ENCODE measurements at places on chromosomes 12 and 14.

DNA sequence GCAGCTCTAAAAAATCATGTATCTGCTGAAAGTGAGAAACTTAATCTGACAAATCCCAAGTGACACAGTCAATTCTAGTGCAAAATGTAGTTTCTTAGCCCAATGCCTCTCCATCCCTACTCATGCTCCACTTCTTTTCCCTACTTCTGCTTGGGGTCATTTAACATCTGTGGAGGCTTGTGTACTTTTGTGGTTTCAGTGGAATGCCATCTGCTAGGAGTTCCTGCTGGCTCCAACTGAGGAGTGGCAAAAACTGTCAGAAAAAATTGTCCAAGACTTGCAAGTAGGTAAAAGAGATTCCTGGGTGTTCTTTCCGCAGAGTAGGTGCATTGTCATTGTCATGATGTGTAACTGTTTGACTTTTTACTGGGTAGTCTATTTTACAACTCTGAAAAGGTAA is 12.5 kb upstream of the AVPR1A start:
- no peak for DNase-seq

DNA sequence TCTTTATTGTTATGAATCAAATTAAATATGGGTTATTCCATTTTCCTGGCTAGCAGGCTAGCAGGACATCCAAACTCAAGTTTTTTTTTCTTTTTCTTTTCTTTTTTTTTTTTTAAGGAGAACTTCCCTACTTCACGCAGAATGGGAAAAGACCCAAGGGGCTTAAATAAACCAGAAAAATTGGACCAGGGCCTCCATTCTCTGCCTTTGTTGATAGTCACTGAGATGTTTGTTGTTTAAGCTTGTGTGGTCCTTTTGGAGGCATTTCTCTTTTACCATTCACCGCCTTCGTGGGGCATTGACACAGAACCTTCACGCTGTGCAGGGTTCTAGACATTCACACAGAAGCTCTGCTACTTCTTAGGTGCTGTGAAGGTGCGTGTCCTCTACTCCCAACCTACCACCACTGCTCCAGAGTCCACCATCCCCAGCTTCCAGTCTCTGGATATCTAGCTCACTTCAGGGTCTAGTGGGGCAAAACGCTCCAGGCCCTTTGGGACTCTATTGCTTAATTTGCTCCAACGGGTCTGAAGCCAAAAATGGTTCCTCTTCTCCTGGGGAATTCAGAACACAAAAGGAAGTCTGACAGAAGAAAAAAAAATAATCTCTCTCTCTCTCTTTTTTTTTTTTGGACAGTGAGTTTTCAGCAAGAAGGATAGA is 301.3 kb downstream of the AEBP2 start:
- no peak for DNase-seq

DNA sequence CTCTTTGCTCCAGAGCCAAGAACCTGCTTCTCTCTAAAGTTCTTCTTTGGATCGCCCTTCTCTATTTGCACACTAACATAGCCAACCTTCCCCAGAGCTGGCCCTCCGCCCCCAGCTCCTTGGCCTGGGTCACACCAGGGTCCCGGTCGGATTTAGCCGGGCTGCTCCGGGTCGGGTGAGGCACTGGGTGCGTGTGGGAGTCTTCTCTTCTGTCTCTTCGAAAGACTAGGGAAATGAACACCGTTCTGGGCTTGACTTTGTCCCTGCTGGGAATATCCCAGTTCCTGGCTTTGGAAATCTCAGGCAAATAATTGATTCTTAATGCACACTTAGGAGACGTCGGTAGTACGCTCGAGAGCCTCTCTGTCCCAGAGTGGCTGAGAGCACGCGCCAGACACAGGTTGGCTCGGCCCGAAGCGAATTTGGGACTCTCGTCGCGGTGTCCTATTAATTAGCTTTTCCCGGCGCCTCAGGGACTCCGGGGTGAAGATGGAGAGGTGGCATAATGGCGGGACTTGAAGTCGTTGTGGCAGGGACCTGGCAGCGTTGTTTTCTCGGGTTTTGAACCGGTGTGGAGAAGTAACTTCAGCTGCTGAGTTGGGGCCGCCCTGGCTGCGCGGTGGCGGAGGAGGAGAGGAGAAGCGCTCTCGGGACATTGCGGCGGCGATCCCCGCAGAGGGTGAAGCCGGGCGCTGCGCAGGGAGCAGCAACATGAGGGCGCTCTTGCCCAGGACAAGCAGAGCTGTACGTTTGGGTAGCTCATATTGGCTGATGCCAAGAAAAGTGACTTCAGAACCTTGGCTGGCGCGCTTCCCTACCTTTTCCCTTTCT is 7.5 kb downstream of the FOXG1 start:
- DNase-seq, result no peak

DNA sequence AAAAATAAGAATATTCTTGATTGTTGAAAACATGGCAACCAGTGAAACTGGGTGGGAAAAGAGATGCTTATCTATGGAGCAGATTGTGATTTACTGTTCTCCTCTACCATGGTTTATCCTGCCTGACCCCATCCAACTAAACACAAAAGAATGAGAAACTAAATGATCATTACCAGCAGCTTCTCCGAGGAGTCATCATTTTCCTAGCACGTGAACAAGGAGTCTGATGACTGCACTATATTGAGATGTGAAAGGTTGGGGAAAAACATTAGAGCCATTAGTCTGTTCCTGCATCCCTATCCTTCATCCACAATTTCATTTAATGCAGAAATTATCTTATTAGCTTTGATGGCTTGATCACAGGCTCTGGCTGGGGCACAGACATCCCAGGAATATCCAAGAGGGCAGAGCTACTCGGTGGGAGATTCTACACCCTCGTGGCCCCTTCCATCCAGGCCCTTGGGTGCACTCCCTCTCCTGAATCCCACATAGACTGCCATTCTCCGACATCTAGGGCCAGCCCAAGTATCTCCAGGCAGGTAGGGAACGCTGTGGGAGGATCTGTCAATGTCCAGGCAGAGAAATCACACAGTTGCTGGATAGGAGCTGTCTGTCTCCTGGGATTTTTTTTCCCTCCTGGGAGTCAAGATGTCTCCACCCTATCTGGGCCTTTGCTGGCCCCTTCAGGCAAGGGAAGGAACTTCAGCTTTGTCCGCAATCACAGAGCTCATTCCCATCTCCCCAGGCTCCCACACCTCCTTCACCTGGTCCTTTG is 43.3 kb upstream of the DHRS4 start:
- DNase-seq, result peak; percentile 55

GRCh38 chr12:121202407-121203355 is 7.2 kb upstream of the P2RX4 start:
- peak; percentile 86 for DNase-seq

DNA sequence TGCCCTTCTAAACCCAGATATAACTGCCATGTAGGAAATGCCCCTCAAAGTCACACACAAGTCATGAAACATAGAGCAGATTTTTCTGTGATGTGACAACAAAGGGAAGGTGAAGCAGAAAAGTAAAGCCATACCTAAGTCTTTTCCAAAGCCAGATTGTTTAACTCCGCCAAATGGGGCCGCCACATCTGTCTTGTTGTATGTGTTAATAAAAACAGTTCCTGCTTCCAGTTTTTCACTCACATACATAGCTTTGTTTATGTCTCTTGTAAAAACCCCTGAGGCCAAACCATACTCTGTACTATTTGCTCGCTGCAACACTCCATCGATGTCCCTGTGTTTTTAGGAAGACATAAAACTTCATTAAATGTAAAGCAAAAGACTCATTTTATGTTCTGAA is 40.3 kb downstream of the NOPCHAP1 start:
- no peak for DNase-seq

DNA sequence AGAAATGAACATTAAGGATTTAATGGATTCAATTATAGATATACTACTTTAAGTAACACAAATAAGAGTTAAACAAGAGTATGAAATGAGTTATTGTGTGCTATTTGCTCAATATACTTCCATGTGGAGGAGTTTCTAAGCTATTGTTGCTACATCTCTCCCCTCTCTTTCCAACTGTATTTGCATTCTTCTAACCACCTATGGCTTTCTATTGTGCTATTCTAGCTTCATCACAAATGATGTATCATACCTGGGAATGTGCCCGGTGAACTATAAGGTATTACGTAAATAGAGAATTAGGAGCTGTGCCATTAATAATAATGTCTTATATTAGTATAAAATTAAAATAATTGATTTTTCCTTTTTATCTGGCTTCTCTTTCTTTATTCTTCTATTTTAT is 87.1 kb upstream of the PLEKHG7 start:
- no peak for DNase-seq

DNA sequence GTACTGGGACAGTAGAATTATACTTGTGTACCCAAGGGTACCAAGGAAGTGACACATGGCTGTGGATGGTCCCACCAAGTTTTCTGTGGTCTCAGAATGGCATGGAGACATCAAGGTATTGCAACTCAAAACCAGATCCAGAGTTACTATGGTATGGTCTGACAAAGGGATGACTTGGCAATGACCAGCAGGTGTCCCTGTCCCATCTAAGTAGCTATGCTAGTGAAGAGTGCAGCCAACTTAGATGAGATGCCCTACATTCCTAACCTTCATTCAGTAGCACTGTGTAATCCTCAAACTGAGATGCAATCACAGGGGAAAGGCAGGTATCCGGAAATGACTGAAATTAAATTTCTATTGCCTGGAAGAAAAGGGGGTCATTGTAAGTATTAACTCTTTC is 188.7 kb upstream of the TMEM260 start:
- peak; percentile 13 for DNase-seq

GRCh38 chr12:107134558-107134957 is 41.2 kb upstream of the CRY1 start:
- DNase-seq, result peak; percentile 77

GRCh38 chr12:63957496-63957895 is 113.0 kb downstream of the SRGAP1 start:
- DNase-seq, result no peak

GRCh38 chr14:94907626-94908261 is 137.8 kb upstream of the GSC start:
- no peak for DNase-seq

DNA sequence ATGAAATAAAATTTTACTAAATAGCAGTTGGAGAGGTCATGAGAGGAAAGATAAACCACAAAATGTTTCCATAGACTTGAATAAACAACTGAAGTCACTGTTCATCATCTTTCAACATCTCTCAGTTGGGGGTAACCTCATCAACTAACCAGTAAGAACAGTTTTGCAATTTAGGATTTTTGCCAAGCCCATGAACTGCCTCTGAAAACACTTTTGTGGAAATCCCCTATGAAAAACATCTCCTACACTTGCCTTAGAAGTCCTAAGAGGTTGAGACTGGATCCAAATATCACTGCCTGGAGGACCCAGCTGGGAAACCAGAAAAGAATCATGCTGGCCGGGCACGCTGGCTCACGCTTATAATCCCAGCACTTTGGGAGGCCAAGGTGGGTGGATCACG is 273.1 kb downstream of the C12orf50 start:
- DNase-seq, result no peak

DNA sequence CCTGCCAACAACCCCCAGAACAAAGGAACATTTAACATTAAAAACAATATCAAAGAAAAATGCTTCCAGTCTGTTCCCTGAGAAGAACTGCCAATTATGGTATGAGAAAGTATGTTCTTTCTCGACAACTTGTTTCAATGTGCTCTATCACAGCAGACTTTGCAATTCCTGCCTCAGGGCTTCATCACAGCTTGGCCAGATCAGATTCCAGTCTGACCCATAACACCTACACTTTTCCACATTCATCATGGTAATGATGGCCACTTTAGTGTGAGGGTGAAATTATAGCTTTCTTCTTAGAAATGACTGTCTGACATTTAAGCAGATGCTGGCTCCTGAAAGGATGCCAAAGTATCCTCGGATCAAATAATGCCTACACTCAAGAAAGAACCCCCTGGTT is 17.0 kb downstream of the NEK9 start:
- no peak for DNase-seq

DNA sequence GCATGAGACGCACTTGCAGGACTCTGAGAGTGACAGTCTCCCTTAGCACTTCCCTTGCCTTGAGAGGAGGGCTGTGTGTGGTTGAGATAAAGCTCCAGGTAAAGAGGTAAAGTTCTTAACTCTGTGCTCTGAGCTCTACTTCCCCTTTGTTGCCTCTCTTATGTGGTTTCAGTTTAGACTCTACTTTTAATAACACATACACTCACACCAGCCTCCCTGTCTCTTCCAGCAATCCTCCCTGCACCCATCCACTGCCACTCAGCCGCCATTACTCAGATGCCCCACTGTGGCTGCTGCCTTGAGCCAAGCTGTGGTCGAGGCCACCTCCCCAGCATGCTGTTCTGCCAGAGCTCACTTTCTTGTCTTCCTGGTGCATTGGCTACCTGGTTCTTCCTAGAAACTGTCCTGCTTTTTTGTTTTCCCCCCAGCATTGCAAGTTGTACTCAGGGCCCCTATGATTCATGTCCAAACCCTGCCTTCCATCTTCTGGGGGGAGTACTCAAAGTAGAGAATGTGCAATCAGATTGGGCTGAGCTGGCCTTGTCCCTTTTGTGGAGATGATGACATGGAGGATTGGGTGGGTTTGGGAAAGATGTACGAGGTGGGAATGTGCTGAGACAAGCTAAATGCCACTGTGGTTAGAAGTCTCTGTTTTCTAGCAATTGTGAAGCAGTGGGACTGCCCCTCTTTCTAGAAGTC is 115.5 kb upstream of the PARP11 start:
- peak; percentile 32 for DNase-seq

DNA sequence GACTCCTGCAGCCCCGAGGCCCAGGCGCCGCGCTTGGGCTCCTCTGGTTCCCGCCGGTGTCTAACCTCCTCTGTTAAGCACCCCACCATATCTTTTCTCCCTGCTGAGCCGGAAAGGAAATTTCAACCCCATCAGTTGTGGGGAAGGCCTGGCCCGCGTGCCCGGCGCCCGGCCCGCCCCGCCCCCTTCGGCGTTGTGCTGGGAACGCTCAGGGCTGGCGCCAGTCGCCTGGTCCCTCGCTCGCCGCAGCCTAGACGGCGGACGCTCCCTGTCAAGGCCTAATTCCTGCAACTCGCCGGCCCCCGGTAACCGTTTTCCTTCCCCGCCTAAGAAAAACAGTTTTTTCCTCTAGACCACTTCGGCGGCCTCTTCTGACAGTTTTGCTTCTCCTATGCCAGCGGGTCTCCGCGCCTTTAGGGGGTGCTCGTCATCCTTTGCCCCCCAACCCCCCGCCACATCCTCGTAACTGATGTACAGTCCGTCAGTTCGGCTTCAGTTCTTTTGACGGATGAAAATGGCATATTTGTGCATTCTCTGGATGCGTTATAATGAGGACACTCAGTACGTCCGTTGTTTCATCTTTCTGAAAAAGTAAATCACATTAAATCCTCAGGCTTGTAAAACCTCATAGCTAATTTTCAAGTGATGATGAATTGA is 506 bp upstream of the NAP1L1 start:
- DNase-seq, result no peak

- no peak for DNase-seq
These were observed 158.9 kb upstream of the FOXG1 start for GRCh38 chr14:28607661-28608060.

GRCh38 chr12:103278329-103278728 is 217.4 kb downstream of the C12orf42 start:
- DNase-seq, result no peak

DNA sequence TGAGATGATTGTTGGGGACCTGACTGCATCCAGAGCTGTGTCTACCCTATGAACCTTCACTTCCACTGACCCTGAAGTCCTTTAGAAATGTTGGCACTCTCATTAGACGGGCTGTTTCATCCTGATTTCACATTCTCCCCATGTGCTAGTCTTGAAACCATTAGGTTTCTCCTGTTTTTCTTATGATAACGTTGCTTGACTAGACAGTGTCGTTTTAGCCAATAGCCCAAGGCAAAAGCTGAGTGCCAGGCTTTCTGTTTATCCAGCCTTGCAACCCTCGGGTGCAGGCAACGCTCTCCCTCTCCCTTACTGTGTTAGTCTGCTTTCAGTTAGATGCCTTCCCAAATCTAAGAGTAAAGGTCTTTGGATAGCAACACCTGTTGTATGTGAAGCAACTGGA is 30.1 kb downstream of the DACT1 start:
- no peak for DNase-seq

- peak; percentile 87 for DNase-seq
These were observed 31.6 kb upstream of the PTPRQ start for GRCh38 chr12:80412343-80412953.

Data from hematopoietic multipotent progenitor cell treated with erythropoietin and hydrocortisone succinate and interleukin-3 and kit ligand, for 6 days (in vitro differentiated cells).